ENCODE measurements at places on chromosomes 5 and 9.
A peak's percentile ranks its signal among the peaks of the same experiment; 100 is the strongest.

DNA sequence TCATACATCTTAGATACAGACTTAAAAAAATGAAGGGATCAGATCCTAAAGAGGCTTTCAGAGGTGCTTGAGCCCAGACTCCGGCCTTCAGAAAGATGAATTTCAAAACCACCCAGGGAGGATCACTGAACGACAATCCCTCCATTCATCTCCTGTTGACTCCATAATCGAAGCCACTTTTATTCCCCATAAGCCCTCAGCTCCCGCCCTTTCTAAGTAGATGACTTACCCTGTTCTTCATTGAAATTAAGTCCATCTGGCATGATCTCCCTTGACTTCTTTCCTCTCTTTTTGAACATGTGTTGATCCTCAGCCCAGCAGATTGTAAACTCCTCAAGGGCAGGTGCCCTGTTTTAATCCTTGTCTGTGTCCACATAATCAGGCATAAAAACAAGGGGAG is 50.8 kb upstream of the ASTN2 start:
- ATAC-seq, result no peak

GRCh38 chr9:80492221-80492620 is 920.5 kb downstream of the TLE4 start:
- no peak for ATAC-seq

GRCh38 chr5:157533011-157533481 is 42.5 kb downstream of the ADAM19 start:
- no peak for ATAC-seq

DNA sequence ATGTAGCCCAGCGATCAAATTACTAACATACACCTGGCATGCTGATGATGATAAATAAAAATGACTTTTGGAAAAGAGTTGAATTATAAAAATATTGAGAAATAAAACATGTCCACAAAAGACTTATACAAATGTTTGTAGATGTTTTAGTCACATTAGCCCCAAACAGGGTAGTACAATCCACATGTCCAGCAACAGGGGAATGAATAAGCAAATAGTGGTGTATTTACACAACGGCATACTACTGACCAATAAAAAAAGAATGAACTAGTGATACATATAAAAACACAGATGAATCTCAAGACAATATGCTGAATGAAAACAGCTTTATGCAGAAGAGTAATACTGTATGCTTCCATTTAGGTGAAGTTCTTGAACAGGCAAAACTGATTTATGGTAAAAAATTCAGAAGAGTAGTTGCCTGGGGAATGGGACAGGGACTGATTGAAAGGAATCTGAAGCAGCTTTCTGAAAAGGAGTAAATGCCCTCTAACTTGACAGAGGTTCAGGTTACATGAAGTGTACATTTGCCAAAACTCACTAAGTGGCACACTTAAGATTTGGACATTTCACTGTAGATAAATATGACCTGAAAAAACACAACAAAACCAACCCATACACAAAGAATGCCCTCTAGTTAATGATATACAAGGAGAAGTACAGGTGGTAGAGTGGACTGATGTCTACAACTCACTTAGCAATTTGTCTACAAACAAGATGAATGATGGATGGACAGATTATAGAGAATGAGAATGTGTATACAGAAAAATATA is 35.4 kb downstream of the ACTL7A start:
- ATAC-seq, result no peak

DNA sequence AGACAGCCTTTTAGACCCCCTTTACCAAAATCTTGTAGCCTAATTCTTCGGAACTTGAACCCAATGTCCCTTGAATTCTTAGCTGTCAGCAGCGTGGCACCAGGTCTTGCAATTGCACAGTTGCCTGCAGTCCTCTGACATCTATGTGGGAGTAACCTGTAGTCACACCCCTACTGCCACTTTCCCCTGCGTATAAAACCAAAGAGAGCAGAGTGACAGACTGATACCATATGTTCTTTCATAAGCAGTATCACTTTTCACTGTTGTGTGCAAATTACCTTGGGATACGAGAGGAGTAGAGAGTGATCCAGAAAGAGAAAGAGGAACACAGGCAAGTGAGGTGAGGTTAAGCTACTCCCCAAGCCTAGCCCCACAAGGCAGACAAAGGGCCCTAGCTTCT is 364.3 kb upstream of the ADAMTSL1 start:
- no peak for ATAC-seq

GRCh38 chr9:136010615-136011361 is 49.6 kb upstream of the UBAC1 start:
- no peak for ATAC-seq

GRCh38 chr9:36113999-36114398 is 22.5 kb upstream of the GLIPR2 start:
- no peak for ATAC-seq

- ATAC-seq, result no peak
Observed at GRCh38 chr9:30815585-30815984, 1568.9 kb upstream of the ACO1 start.

- ATAC-seq, result peak; percentile 86
Observed at GRCh38 chr9:135815830-135816650, 91.3 kb downstream of the CAMSAP1 start.

DNA sequence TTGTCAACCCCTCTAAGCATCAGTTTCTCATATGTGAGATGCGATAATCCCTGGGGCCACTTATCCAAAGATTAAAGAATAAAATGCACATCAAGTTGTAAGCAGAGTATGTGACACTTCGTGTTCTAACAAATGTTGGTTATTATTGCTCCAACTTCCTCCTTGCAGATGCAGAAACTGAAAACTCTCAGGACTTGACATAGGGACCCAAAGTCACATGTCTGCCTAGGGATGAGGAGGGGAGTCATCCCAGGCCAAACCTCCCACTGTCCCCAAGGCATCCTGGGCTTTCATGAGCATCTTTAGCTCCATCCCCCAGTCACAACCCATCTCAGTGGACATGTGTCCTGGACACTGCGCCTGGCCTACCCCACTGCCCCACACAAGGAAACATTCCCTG is 27.5 kb upstream of the SYK start:
- no peak for ATAC-seq

- ATAC-seq, result no peak
Observed at GRCh38 chr5:157747173-157747740, 3.7 kb downstream of the LSM11 start.

GRCh38 chr9:14906644-14907359 is 3.4 kb downstream of the FREM1 start:
- ATAC-seq, result no peak

GRCh38 chr5:2891781-2892180 is 140.3 kb upstream of the IRX2 start:
- no peak for ATAC-seq

DNA sequence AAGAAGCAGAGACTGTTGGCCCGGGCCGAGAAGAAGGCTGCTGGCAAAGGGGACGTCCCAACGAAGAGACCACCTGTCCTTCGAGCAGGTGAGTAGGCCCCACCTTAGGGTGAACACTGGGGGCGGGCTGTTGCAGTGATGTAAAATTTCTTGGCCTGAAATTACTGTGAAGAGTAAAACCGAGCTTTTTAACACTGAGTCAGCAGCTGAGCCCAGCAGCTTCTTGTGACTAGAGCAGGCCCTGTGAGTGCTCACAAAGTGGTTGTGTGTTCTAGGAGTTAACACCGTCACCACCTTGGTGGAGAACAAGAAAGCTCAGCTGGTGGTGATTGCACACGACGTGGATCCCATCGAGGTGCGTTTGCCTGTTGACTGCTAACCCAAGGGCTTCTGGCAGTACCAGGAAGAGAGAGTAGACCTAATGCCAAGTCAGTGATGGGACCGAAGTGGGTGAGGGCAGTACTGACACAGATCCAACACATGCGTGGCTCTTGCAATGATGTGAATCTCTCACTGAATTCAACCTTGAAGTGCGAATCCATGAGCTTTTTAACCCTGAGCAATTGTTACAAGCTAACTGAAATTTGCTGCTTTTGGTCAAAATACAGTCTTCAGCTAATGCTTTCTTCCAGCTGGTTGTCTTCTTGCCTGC is 2.1 kb downstream of the RPL7A start:
- ATAC-seq, result peak; percentile 18

GRCh38 chr9:30329431-30329830 is 2055.0 kb upstream of the ACO1 start:
- ATAC-seq, result no peak

- no peak for ATAC-seq
Observed at GRCh38 chr5:158179271-158179670, 320.3 kb upstream of the CLINT1 start.

GRCh38 chr5:131384173-131384572 is 120.3 kb downstream of the CDC42SE2 start:
- ATAC-seq, result no peak

All from activated T-helper 17 cell treated with anti-CD3 and anti-CD28 coated beads, Interleukin-2, amount 50 U/mL, for 72 hours (primary cell).